Activated CD4-positive, alpha-beta T cell treated with anti-CD3 and anti-CD28 coated beads for 24 hours (primary cell): ENCODE measurements at places on chromosomes 2 and 18.

- no peak for DNase-seq
Measured at GRCh38 chr2:236082061-236082460, 86.1 kb downstream of the GBX2 start.

GRCh38 chr18:27954226-27954625 lies 222.7 kb downstream of the CDH2 start:
- no peak for DNase-seq

DNA sequence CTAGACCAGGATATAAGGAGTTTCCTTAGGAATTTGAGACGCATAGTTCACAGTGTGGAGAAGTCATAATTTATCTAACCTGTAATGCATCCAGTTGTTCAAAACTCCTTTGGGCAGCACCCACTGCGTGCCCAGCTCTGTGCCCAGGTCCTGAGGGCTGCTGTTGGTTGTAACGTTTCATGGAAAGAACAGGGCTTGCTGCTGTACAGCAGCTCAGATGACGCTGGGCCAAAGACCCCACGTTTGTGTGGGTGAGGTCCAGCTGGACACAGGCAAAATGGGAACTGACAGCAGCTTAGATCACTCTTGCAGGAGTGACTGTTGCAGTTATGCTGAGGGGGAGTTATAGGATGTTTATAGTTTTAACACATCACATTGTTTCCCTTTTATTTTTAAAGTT lies 30.0 kb upstream of the HS6ST1 start:
- no peak for DNase-seq

GRCh38 chr18:67517444-67517765 lies 885 bp upstream of the DSEL start:
- no peak for DNase-seq

DNA sequence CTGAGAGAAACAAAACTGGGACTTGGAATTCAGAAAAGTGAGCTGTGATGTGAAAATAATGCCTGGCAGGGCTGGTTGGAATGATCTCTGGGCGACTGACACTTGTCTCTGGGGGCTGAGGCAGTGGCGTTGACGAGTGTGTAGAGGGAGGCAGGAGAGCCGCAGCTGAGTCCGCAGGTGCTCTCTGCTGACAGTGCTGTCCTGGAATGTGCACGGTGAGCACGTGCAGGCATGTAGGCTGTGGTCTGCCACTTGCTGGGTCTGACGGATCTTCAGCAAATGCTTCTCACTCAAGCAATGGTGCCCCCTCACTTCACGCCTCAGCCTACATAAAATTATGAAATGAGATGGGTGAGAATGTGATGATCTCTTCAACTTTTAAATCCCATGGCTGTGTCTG lies 38.5 kb upstream of the ATP9B start:
- no peak for DNase-seq
